ENCODE measurements at places on chromosomes 6 and 20.

- DNase-seq, result no peak
These were observed 118.0 kb upstream of the CD93 start for GRCh38 chr20:23203951-23204730.

DNA sequence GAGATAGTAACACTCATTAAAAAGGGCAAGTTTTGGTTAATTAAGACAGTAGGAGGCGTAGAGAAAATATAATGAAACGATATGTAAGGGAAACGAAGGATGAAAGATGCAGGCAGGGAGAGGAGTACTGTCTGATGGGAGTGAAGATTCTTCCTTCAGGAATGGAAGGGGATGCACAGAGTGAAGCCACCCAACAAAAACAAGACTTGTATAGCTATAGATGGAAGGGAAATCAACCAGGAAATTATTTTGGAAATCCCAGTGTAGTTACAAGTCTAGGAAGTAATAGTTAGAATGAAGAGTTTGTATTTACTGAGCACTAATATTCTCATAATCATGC lies 19.7 kb upstream of the HLA-DRB1 start:
- DNase-seq, result no peak

GRCh38 chr6:56424064-56424463 lies 176.7 kb upstream of the COL21A1 start:
- DNase-seq, result no peak

GRCh38 chr6:77879527-77879926 lies 226.7 kb downstream of the MEI4 start:
- no peak for DNase-seq

DNA sequence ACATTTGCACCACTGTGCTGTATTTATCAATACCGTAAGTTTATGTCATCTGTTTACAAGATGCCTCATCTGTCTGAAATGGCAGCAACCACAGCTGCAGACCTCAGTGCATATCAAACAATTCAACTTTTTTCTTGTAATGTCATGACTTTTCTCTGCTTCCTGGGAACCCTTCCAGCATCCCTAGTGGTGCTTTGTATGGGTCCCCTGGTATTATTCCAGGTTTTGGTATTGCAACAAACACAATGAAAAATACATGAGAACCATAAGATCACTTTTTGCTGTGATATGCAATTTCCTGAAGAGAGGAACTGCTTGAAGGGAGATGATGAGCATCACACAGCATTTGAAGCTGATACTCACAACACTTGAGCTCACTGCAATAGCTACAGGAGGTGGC lies 12.0 kb upstream of the TXNDC5 start:
- DNase-seq, result no peak

DNA sequence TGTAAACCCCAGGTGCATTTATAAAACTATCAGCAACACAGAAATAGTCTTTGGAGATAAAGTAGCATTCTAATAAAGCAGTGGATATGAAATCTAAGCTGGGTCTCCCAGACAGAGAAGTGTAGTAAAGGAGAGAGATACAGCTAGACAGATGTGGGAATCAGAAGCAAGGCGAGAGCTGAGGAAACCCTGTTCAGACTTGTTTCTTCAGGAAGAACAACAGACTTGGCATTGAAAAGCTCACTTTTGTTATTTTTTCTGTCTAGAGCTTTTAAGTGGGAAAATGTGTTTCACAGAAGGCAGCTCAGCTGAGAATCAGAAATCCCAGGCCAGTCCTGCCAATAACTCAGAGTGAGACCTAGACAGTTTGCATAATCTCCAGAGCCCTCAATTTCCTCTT lies 52.9 kb downstream of the SLC35B3 start:
- DNase-seq, result no peak

DNA sequence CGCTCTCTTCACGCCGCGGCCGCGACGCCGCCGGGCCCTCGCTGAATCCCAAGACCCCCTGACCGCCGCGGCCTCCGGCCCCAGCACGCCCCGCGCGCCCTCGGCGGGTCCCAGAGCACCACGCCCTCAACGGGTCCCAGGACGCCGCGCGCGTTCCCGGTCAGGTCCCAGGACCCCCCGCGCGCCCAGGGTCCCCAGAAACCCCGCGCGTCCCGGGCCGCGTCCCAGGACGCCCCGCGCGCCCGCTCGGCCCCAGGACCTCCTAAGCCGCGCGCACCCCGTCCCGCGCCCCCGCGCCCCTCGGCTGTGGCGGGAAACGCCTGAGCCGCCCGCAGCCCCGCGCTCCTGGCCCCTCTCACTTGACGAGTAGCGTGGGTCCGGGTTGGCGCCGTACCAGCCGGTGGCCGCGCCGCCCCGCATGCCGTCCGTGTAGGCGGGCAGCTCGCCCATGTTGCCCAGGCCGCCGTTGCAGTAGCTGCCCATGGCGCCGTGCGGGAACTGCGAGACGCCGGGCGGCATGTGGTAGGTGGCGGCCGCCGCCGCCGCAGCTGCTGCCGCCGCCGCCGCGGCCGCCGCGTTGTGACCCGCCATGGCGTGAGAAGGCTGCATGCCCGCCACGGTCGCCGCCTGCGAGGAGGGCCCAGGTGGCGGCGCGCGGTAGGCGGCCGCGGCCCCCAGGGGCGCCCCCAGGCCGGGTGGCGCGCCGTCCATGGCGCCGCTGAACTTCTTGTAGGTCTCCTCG lies 556 bp downstream of the NKX2-4 start:
- DNase-seq, result no peak

- DNase-seq, result peak; percentile 5
These were observed 52.5 kb downstream of the ALDH5A1 start for GRCh38 chr6:24547243-24547642.

DNA sequence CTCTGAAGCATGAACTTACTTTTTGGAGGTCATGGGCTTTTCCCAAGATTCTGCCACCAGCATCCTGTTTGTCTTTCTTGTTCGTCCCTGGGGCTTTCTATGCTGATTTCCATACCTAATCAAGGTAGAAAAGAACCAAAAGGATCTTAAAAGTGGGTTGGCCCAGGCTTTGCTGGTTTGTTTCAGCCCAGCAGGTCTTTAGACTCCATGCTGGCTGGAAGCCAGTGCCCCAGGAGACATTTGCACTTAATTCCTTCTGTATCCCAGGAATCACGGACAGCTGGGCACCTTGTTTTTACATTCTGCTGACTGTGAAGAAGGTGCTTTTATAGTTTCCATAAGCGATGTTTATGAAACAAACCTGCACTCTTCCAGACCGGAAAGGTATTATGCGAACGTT lies 195.9 kb downstream of the CDH4 start:
- DNase-seq, result no peak

GRCh38 chr6:35733633-35734032 lies 3.2 kb upstream of the ARMC12 start:
- no peak for DNase-seq

- DNase-seq, result no peak
These were observed 110.2 kb upstream of the ZNF184 start for GRCh38 chr6:27582928-27583725.

GRCh38 chr20:34215711-34216381 lies 25.4 kb upstream of the ASIP start:
- peak; percentile 18 for DNase-seq

GRCh38 chr6:90432937-90433336 lies 136.3 kb upstream of the BACH2 start:
- no peak for DNase-seq

GRCh38 chr20:23340524-23340923 lies 10.1 kb upstream of the NXT1 start:
- DNase-seq, result no peak

DNA sequence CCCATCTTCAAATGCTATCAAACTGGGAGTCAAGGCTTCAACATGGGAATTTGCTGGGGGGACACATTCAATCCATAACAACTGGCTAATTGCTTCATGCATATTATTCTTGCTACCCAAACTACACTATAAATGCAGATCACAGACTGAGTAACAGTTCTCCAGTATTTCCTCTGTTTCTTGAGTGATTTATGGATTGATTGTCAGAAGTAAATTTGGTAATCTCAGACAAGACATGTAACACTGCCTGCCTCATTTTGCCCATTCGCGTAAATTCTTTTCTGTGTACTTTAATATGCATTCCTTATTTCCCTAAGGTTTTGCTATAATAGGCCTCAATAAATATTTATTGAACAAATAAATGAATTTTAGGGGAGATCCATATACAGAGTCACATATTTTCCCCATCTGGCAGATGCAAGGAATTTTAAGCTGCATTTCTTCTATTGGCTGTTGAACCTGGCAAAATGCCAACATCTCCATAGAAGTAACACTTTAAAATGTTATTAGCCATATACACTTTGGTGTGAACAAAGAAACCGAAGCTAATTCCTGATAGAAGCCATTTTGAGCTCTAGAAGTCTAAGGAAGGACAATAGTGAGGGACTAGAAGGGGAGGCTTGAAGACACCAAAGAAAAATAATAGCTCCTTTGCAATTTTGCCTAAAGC lies 98.2 kb downstream of the QRSL1 start:
- DNase-seq, result no peak

DNA sequence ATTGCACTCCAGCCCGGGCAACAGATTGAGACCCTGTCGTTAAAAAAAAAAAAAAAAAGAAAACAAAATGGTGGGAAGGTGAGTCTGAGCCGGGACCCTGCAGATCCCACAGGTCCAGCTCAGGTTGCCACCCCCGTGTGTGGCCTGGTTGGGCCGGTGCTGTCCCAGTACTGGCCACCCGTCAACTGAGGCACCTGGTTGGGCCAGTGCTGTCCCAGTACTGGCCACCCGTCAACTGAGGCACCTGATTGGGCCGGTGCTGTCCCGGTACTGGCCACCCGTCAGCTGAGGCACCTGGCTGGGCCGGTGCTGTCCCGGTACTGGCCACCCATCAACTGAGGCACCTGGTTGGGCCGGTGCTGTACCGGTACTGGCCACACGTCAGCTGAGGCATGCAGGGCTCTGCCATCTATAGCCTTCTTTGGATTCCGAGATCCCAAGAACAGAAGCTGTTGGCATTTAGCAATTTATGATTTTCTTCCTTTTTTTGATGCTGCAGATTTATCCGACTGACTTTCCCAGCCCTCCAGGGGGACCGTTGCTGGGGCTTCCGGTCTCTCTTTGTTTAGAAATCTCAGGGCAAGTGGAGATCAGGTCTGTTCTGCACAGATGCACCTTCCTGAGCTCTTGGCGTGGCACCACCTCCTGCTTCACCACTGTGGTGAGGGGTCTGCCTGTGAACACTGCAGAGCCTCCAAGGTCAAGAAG lies 113.8 kb downstream of the SYCP2 start:
- DNase-seq, result no peak

- no peak for DNase-seq
These were observed 514.8 kb upstream of the IMPG1 start for GRCh38 chr6:76587271-76587670.

DNA sequence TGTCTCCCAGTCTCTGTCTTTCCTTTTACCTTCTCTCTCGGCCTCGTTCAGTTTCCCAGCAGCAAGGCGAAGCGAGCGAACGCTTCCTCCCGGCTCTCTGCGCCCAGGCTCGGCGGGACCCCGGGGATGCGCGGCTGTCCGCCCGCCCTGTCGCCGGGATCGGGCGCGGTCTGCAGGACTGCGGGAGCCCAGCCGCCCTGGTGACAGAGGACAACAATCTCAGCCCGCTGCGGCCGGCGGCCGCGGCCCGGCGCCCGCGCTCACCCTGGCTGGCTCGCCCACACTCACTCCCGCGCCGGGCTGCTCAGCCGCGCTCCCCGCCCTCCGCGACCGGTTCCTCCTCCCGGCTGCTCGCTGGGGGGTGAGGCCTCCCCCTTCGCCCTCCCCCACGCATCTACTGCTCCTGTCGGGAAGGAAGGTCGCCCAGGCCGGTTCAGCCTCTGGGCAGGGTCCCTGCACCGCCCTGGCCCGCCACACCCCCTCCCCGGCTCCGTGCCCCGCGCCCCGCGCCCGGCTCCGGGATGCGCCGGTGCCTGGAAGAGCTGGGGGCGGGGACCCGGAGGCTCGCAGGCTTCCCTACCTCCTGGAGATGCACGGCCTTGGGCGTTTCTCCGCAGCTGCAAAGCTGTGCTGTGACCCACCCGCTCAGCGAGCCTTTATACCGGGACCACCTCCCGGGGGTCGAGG lies 410 bp downstream of the SYNE1 start:
- no peak for DNase-seq

DNA sequence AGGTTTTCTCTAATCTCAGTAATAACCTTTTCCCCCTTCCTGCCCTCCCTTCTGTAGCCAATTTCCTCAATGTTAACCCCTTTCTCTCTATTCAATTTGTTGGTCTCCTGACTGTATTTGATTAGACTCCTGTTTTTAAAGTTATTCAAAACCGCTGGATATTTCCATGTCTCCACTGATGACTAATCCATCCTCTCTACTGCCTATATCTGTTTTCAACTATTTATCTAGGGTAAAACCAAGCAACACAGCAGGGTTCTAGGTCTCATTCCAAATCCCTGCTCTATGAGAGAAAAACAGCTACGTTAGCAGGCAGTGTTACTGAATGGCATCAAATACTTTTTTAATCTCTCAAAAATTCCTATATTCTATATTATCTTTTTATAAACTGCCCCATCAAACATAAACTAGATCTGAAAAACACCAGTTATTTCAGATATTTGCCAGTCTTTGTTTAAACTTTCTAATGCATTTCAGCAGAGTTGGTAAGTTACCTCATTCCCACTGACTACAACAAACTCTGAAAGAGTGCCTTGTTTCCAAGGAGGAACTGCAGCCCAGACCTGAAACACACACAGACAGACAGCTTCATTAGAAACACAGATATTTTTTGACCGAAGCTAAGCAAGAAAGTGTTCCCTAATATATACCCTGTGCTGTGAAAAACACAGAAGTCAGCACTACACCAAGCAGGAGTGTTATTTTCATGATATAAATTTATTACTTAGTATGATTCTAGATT lies 8.2 kb downstream of the RTN4IP1 start:
- DNase-seq, result no peak

GRCh38 chr6:4577406-4577805 lies 198.8 kb upstream of the CDYL start:
- no peak for DNase-seq

- DNase-seq, result no peak
These were observed 165.2 kb downstream of the CLIC5 start for GRCh38 chr6:45850378-45851033.

- DNase-seq, result no peak
These were observed 20.2 kb downstream of the RIPK1 start for GRCh38 chr6:3088446-3088845.

DNA sequence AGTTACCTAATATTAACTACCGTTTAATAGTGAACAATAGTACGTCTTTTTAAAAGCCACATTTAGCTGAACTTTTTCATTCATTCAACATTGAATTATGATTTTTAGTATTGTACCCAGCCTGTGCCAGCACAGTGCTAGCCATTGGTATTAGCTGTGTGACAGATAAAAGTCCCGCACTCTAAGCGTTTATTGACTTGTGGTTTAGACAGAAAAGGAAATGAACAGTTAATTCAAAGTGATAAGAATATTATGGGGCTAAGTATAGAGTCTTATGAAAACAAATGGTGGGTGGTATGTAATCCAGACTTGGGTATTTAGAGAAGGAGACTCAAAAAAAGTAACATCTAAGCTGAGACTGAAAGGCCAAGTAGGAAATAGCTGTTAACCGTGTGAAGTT lies 202.3 kb downstream of the RPS12 start:
- DNase-seq, result no peak

- no peak for DNase-seq
These were observed at the start of gene BMP7 for GRCh38 chr20:57266291-57267157. Gene BMP7, minus strand, starts transcription at chr20:57266641. Its CDS starts 519 bp downstream, at chr20:57266122.

GRCh38 chr6:112432853-112433252 lies 85.7 kb downstream of the RFPL4B start:
- DNase-seq, result no peak
